ENCODE measurements at places on chromosomes 1 and 21.
A peak's percentile ranks its signal among the peaks of the same experiment; 100 is the strongest.

DNA sequence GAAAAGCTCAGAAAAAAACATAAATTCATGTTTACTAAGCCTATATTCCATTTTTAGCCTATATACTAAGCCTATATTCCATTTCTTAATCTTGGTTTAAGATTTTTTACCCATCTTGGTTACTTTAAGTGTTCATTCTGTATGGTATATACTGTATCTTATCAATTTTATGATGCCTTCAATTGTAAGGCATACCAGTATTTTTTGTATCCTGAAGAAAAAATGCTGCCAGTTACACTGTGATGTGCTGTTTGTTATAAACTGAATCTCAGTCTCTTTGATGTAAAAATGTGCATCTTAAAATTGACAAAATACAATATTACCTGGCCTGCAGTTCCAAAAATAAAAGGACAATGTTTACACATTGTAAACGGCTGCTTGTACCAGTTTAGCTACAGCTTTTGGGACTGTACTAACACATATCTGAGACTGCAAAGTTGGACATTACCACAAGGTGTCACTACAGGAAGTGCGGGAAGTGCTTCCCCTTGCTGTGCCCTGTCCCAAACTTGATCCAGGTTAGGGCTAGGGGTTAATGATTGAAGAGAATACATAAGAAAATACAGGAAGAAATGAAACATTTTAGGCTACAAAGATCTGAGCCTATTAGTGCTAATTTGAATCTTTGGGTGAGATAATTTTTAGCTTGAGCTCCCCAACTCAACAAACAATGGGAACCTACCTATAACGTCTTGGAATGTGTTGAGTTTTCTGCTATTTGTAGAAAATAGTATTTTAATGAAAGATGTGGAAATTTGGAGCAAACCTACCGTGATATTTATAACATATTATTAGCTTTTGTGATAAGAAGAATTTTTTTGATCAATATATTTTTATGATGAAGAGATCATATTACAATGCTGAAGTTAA lies 108.9 kb downstream of the LBR start:
- DNase-seq: no peak

GRCh38 chr1:8858888-8859706 lies 19.4 kb downstream of the ENO1 start:
- peak; percentile 48 for DNase-seq

DNA sequence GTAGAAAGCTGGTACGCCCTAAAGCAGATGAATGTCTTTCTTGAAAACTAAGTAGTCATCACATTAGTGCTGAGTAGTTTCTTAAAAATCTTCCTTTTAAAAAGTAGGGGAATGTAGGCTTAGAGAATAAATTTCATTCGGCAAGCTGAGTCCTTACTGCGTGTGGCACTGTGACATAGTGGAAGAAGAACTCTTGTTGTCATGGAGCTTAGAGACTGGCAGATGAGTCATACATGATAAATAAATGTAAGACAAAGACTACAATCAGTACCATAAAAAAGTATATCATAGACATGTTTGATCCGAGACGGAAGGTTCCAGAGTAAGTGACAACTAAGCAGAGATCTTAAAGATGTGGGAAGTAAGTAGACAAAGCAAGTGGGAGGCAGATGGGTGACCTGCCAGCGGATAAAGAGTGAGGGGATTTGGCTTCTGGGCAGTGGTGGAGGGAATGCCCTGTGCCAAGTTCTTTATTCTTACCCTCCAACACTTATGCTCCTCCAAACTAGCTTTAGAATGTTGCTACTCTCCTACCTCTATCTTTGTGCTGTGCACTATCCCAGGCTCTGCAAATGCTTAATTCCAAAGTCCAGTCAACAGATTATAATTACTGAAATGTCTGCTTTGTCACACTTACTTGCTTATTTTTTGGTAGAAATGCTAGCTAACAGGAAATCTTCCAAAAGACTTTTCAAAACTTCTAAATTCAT lies 608.5 kb upstream of the USP24 start:
- DNase-seq: peak; percentile 18

- DNase-seq: no peak
These were observed 5.2 kb upstream of the OXCT2 start for GRCh38 chr1:39776400-39776713.

DNA sequence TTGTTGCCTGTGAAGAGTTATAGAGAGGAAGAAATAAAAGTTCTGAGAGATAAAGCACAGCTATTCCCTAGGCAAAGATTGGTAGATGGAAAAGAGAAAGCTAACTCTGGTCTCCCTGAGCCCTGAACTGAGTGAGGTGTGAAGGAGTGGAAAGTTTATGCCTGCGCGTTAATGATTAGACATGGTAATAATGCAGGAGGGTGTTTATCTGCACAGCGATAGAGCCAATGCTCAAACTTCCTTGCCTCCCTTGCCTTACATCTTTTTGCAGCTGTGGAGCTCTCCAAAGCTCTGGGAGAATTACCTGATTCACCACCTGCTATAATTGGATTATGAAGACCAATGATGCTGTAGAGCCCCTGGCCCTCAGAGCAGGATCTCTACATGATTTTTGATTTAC lies 32.8 kb upstream of the CHRM3 start:
- DNase-seq: no peak

GRCh38 chr1:11714831-11715575 lies 20.9 kb upstream of the AGTRAP start:
- no peak for DNase-seq

DNA sequence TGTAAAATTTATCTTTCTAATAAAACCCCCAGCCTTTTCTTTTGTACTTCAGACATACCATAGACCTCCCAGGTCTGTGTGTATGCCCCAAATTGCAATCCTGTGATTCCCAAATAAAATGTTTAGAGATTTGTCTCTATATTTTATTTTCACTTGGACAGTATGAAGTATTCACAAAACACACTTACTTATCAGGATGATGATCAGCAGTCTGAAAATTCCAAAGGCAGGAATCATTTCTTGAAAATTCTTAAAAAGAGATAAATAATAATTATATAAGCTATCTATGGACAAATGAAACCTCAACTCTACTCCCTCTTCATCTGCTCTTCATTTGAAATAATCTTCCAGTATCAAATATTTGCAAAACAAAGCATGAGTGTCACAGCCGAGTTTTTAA lies 11.6 kb upstream of the GJA9 start:
- no peak for DNase-seq

DNA sequence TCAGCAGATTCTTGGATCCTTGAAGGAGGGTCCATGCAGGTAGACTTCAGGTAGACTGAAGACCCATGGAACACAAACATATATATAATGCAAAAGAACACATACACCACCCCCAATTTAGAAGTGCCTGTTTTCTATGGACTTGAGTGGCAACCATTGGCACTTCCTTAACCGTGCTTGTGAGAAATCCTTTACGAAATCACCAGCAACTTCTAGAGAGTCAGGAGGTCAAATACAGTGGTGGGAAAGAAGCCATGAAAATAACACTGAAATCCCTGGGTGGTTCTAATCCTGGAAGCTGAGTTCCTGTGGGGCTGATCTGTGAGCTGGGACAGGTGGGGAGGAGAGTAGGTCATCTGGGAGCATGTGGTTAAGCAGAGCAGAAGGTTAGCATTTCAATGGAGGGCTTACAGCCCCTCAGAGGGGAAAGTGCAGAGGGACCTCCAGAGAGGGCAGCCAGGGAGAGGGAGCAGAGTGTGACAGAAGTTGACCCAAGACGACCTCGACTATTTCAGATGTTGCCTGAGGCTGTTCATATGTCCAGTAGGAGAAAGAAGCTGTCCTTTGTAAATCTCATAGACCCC lies 13.0 kb upstream of the IL10 start:
- no peak for DNase-seq

DNA sequence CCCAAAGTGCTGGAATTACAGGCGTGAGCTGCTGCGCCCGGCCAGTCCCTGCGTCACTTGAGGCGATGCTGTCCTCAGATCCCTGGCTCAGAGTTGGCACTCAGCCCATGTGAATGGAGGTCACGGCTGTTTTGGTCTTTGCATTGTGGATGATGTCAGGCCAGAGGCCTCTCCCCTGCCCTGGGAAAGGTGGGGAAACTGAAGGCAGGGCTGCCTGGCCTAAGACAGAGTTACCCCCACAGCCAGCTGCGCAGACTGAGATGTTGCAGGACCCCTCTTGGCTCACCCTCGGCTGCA lies 821 bp downstream of the MASP2 start:
- DNase-seq: no peak

- no peak for DNase-seq
These were observed 41.7 kb downstream of the SLC22A15 start for GRCh38 chr1:116018007-116018406.

DNA sequence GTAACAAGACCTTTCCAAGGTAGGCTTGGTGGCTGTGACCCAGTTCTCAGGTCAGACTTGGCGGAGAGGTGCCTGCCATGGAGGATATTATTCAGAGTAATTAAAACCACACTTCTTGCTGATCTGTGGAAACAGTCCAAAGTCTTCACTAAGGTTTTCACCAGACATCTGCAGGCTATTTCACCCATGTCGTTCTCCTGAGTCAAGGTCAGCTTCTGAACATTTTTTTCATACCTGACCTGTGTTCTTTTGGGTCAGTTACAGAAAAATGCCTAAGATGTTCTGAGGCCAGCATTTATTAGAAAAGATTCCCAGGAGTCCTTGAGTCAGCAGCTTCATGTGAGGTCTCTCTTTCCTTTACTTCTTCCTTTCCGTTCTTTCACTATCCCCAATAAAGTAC lies 54.9 kb downstream of the RGL1 start:
- DNase-seq: no peak

GRCh38 chr1:81730881-81731280 lies 69.9 kb upstream of the ADGRL2 start:
- DNase-seq: no peak

DNA sequence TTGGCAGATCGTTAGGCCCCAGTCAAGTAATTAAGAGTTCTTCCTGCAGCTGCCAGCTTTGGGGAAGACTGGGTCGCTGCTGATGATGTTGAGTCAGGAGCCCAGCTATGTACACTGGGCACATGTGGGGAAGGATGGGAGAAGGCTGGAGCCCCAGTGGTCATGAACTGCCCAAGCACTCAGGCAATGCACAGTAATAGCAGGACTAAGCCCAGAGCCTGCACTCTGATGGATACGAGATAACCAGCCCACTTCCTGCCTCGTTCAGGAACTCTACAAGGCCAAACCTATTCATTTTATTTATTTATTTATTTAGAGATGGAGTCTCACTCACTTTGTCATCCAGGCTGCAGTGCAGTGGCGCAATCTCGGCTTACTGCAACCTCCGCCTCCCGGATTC lies 81.1 kb upstream of the BTG3 start:
- DNase-seq: no peak

- DNase-seq: no peak
These were observed 64.0 kb downstream of the ABCA4 start for GRCh38 chr1:94056996-94057395.

GRCh38 chr1:39698568-39698967 lies 7.3 kb upstream of the HPCAL4 start:
- DNase-seq: no peak

- DNase-seq: no peak
These were observed 95.0 kb upstream of the COL6A1 start for GRCh38 chr21:45886610-45887026.

DNA sequence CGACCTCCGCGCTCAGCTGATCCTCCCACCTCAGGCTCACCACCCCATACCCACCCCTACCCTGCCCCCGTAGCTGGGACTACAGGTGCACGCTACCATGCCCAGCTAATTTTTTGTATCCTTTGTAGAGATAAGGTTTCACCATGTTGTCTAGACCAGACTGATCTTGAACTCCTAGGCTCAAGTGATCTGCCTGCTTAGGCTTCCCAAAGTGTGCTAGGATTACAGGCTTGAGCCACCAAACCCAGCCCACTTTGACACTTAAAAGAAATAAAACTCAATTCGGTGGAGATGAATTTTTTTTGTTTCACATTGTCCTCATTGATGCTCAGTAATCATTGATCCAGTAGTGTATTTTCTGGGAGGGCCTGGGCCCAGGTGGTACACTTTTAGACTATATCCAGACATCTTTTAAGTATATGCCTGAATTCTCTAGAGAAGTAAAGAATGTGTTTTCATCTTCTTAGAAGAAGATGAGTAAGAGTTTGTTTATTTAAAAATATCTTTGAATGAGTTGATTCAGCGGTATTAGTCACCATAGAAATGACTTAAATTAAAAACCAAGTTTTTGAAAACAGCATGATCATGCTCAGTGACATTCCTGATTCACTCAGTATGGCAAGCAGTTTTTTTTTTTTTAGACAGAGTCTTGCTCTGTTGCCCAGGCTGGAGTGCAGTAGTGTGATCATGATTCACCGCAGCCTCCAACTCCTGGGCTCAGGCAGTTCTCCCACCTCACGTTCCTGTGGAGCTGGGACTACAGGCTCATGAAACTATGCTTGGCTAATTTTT lies 57.8 kb downstream of the EPB41 start:
- DNase-seq: no peak

DNA sequence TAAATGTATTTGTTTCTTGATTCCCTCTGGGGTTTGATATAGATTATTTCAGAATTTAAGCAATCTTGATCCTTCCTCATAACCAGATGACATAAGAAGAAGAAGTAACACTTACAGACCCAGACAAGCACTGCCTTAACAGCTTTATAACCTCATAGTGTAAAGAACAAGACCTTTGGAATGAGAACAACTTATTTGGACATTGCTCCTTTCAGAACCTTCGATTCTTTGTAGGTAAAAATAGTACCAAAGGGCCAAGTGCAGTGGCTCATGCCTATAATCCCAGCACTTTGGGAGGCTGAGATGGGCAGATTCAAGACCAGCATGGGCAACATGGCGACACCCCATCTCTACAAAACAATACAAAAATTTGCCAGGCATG lies 15.0 kb downstream of the TM2D1 start:
- no peak for DNase-seq

- no peak for DNase-seq
These were observed 26.6 kb downstream of the ABCG1 start for GRCh38 chr21:42245331-42246193.

DNA sequence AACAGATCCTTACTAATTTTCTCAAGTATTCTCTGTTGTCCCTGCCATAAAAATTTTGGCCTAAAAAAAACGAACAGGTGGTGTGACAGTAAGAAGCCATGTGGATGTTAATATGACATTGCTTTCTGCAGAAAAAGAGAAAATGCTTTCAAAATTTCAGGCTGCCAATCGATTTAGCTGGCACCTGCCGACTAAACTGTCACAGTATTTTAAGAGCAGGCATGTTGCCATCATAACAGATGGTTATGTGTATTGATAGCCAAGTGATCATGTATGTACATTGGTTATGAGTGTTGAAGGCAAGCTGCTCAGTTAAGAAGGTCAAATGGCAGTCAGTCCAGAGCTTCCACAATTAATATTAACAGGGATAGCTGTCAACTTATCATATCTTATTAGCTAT lies 1017.0 kb downstream of the MRPL39 start:
- peak; percentile 99 for DNase-seq
